ENCODE measurements at places on chromosomes 16 and 17.

DNA sequence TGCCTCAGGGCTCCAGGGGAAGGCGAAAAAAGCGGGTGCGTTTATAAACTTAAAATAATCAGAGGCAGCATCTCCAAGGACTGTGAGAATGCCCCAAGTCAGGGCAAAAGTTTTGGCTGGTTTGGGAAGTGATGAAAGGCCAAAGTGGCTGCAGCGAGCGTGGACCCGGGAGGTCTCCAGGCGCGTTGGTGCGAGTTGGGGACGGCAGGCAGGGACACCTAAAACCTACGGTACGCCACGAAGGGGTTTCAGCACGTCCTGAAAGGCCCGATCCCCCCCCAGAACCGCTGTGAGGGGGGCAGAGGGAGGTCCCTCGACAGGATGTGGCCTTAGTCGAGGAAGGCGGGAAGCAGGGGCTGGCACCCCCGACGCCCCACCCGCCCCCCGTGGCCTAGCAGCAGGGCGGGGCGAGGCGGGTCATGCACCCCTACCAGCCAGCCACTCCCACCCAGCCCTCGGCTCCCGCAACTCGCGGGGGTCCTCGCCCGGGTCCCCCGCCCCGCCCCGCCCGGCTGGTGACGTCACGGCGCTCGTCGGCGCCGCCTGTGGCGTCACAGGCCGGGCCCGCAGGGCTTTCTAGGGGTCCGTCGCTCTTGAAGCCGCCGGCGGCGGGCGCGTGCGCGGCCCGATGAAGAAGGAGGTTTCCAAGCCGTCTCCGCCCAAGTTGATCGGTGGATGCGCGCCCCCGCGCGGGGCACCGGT lies at the start of gene MYCBPAP:
MYCBPAP (plus strand) TSS at position 569 of the 702 bp plus-strand sequence. CDS start 236 bp downstream, outside the sequence.
- peak; percentile 90 for DNase-seq

DNA sequence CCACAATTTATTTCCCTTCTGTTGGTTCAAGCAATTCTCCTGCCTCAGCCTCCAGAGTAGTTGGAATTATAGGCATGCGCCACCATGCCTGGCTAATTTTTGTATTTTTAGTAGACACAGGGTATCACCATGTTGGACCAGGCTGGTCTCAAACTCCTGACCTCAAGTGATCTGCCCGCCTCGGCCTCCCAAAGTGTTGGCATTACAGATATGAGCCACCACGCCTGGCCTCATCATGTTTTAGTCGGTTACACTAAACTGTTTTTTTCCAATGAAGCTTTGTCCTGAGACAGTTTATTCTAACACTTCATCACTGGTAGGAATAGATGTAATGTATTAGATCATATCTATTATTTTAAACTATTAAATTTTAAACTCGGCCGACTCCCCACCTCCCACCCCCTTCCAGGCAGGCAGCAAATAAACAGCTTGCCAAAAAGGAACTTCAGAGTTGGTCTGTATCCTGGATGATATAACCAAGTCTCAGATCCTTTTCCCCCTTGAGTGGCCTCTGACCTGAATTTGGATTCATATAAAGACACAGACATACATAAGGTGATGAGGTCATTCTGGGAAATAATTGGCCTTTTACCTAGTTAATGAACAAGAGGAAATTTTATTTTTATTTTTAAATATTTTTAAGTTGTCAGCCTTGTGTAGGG lies 18.4 kb upstream of the CORO6 start:
- DNase-seq: peak; percentile 46

GRCh38 chr16:68798398-68798797 lies 44.9 kb upstream of the TANGO6 start:
- DNase-seq: no peak

GRCh38 chr17:57970710-57971109 lies 15.5 kb upstream of the CUEDC1 start:
- DNase-seq: no peak

- DNase-seq: no peak
Measured at GRCh38 chr17:67511012-67511411, 133.9 kb downstream of the PITPNC1 start.

DNA sequence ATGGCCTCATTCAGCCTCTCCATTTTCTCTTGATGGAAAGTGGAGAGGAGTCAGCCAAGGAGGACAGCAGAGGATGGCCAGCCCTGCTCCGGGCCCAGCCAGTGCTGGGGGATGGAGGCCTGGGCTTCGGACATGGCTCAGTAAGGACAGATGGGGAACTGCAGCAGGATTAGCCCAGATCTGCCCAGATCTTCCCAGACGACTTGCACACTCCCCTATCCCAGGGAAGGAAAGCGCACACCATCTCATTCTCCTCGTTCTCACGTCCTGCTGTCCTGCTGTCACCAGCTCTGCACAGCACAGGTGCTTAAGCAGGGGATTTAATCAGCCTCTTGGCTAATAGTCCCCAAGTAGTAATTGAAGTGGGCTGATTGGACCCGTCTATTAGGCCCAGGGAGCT lies 100.2 kb upstream of the SDK2 start:
- DNase-seq: no peak

GRCh38 chr16:15782573-15783365 lies 74.1 kb downstream of the MYH11 start:
- no peak for DNase-seq

DNA sequence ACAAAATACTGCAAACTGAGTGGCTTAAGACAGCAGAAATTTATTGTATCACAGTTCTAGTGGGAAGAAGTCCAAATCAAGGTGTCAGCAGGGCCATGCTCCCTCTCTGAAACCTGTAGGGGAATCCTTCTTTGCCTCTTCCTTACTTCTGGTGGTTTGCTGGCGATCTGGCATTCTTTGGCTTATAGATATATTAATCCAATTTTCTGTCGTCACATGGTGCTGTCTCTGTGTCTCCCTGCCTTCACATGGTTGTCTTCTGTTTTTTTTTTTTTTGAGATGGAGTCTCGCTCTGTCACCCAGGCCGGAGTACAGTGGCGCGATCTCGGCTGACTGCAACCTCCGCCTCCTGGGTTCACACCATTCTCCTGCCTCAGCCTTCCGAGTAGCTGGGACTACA lies 6.8 kb upstream of the AKAP1 start:
- no peak for DNase-seq

GRCh38 chr16:63877401-63877800 lies 1244.5 kb downstream of the CDH11 start:
- no peak for DNase-seq

DNA sequence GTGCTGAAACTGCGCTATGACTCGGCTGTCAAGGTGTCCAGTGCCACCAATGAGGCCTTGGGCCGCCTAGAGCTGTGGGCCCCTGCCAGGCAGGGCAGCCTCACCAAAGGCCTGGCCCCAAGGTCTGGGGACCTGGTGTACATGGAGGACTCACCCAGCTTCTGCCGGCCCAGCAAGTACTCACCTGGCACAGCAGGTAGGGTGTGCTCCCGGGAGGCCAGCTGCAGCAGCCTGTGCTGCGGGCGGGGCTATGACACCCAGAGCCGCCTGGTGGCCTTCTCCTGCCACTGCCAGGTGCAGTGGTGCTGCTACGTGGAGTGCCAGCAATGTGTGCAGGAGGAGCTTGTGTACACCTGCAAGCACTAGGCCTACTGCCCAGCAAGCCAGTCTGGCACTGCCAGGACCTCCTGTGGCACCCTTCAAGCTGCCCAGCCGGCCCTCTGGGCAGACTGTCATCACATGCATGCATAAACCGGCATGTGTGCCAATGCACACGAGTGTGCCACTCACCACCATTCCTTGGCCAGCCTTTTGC lies 25.0 kb downstream of the WNT9B start:
- peak; percentile 59 for DNase-seq

DNA sequence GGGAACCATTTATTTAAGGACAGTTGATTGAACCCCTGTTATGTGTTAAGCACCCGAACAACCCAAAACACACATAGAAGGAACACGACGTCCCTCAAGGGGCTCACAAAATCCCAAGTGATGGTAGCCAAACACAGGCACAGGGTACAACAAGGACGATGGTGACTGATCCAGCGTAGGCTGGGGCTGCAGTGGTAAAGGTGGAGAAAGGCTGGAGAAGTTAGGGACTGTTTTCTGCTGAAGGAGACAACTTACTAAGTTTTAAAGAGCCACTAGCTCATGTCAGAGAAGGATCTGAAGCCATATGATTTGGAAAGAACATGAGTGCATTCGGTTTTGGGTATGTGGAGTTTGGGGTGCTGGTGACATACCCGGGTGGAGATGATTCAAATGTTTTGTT lies 229.6 kb upstream of the TNRC6C start:
- DNase-seq: no peak

DNA sequence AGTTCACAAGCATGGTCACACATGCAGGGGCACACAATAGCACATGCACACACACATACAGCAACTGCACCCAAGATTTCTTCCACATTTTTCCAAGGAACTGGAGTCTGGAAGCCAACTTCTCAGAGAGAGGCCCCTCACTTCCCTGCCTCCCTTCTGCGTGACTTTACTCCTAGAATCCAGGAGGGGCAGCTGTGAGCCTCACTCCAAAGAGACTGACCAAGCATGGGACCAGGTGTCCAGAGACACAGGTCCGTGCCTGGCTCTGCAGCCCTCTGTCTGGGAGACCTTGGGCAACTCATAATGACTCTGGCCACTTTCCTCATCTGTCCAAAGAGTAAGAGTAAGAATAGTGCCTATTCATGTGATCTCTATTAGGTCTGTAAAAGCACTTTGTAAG lies 104.7 kb upstream of the TMEM132E start:
- DNase-seq: no peak

- no peak for DNase-seq
Measured at GRCh38 chr17:32658470-32659418, 172.0 kb downstream of the CDK5R1 start.
